ENCODE measurements at places on chromosomes 4 and X.

GRCh38 chrX:121356850-121357171 is 309.4 kb downstream of the GLUD2 start:
- DNase-seq = no peak

- no peak for DNase-seq
Measured at GRCh38 chr4:111618908-111619307, 526.3 kb upstream of the FAM241A start.

DNA sequence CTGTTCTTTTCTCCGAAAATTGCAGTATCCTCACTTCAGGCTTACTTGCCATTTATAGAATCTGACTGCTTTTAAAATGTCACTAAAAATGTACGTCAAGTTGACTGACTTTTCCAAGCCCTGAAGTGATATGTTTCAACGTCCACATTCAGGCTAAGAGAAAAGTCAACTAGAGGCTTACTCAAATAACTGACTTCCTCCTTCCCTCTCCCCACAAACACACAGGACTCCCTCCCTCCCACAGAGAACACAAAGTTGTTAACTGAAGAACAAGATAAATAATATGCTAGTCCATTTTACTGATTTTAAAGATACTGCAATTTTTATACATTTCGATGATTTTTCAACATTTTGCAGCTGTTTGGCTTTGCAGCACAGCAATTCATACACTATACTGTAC is 13.8 kb upstream of the CDKL2 start:
- no peak for DNase-seq

DNA sequence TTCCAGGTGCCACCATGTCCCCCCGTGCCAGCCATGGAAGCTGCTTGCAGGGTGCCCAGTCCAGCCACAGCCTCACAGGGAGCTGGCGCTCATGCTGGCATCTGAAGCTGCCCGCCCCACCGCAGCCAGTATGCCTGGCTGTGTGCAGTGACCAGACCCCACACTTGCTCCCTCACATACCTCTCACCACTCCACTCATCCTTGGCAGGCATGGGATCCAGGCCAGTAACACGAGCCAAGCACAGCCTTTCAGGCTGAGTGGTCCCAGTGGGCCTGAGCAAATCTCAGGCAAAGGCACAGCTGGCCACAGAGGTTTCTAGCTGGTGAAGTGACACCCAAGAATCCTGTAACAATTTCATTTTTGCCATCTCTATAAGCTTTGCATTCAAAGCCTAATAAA is 48.4 kb upstream of the SEC24B start:
- DNase-seq = no peak

- no peak for DNase-seq
Measured at GRCh38 chr4:107863850-107864371, 39.2 kb downstream of the SGMS2 start.

GRCh38 chr4:113537628-113538027 is 223.9 kb downstream of the CAMK2D start:
- DNase-seq = no peak

- no peak for DNase-seq
Measured at GRCh38 chr4:88734403-88734949, 36.8 kb upstream of the NAP1L5 start.

- DNase-seq = no peak
Measured at GRCh38 chr4:108001540-108002135, 11.9 kb downstream of the HADH start.

GRCh38 chrX:14235004-14235403 is 205.3 kb upstream of the GEMIN8 start:
- DNase-seq = no peak

- DNase-seq = no peak
Measured at GRCh38 chrX:38939067-38939466, 137.8 kb downstream of the MID1IP1 start.

- no peak for DNase-seq
Measured at GRCh38 chrX:17656035-17656418, 81.3 kb upstream of the SCML1 start.

DNA sequence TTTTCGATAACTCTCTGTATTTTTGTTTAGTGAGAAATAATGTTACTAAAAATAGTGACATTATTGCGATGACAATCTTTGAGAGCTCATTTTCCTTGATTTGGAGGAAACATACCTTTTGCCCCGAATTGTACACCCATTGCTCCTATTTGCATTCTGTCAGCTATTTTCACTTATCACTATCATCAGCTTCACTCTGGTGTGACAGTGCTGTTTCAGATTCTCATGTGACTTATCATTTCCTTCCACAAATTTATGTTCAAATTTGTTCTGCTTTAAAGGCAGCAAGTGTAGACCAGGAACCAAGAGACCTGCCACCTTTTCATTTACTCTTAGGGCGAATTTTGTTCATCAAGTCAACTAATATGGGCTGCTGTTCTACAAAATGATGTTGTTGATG is 179.4 kb downstream of the RBM46 start:
- no peak for DNase-seq

GRCh38 chrX:85004255-85004654 is 578 bp downstream of the APOOL start:
- no peak for DNase-seq

- no peak for DNase-seq
Measured at GRCh38 chr4:42653626-42654560, 3.0 kb downstream of the ATP8A1 start.

- no peak for DNase-seq
Measured at GRCh38 chrX:68829582-68830418, 979 bp downstream of the EFNB1 start.

DNA sequence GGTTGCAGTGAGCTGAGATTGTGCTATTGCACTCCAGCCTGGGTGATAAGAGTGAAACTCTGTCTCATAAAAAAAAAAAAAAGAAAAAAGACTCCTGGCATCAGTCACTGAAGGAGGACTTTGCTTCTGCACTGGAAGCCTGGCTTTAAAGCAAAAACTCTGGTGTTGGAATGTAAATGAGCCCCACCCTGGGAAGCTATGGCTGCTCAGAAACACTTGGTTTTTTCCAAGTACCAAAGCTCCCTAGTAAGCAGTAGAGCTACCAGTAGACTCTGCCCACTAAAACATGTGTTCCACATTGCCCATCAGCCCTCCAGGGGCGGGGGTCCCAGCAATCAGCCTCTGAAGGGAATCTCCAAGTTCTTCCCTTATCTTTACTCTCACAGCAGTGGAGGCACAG is 154.4 kb downstream of the SHROOM3 start:
- DNase-seq = no peak

- no peak for DNase-seq
Measured at GRCh38 chr4:3347871-3348270, 55.0 kb downstream of the RGS12 start.

DNA sequence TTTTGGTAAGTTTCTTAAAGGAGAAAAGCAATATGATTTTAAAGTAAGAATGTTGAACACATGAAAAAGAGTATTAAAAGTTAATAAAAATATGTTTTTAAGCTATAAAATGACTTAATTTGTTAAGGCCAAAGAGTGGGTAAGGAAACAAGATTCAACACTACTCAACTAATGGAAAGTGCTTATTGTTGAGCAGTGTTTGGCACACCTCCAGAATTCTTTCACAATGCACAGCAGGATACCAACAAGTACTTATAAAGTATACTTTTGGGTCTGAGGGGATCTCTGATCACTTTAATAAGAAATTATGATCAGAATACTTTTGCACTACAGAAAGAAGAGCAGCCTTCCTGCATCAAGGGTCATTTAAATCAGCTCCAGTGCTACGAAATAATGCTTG is 5.9 kb downstream of the LAMP2 start:
- no peak for DNase-seq

- no peak for DNase-seq
Measured at GRCh38 chrX:34586346-34586911, 70.7 kb downstream of the TMEM47 start.

DNA sequence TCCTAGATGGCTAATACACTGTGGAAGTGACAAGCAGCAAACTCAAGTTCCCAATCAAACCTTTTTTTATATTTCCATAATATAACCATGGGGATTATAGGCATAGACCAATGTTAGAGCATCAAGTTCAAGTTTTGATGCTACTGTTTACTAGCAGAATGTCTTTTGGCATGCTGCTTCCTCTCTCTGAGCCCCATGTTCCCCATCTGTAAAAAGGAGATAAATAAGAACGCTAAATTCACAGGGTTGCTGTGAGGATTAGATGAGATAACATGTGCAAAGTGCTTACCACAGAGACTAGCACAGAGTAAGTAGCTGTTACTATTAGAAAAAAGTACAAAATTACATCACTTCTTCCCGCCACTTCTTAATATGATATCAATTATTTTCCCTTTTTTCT is 18.0 kb downstream of the MBNL3 start:
- no peak for DNase-seq

DNA sequence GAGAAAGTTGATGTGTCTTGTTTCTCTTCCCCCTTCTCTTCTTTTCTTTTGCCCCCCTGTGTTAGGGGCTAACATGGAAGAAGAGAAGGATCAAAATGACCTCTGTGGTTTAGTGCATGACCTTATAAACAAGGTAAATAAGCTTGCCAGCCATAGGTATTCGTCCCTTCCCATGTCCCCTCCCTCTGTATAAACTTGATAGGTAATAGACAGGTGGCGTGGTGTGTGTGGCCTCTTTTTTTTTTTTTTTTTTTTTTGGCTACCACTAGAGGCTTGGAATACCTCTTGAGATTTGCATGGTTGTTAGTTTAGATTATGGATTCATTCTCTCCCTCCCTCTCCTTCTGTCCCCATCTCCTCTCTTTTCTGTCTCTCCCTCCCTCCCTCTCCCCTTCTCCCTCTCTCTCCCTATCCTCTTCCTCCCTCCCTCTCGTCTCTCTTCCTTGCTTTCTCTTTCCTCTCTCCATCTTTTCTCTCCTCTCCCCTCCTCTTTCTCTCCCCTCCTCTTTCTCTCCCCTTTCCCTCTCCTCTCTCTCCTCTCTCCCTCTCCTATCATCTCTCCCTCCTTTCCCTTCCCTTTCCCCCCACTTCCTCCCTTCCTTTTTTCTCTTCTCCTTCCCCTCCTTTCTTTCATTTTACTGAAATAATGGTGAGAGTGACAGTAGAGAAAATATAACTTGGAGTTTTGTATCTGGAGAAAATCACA is 134.4 kb downstream of the AFF1 start:
- no peak for DNase-seq

- DNase-seq = no peak
Measured at GRCh38 chrX:148771440-148771839, 271.0 kb downstream of the AFF2 start.

- no peak for DNase-seq
Measured at GRCh38 chr4:129064717-129065116, 28.6 kb downstream of the SCLT1 start.

- no peak for DNase-seq
Measured at GRCh38 chr4:133464311-133464710, 315.2 kb downstream of the PCDH10 start.

GRCh38 chr4:78601013-78601412 is 49.4 kb downstream of the ANXA3 start:
- DNase-seq = no peak

DNA sequence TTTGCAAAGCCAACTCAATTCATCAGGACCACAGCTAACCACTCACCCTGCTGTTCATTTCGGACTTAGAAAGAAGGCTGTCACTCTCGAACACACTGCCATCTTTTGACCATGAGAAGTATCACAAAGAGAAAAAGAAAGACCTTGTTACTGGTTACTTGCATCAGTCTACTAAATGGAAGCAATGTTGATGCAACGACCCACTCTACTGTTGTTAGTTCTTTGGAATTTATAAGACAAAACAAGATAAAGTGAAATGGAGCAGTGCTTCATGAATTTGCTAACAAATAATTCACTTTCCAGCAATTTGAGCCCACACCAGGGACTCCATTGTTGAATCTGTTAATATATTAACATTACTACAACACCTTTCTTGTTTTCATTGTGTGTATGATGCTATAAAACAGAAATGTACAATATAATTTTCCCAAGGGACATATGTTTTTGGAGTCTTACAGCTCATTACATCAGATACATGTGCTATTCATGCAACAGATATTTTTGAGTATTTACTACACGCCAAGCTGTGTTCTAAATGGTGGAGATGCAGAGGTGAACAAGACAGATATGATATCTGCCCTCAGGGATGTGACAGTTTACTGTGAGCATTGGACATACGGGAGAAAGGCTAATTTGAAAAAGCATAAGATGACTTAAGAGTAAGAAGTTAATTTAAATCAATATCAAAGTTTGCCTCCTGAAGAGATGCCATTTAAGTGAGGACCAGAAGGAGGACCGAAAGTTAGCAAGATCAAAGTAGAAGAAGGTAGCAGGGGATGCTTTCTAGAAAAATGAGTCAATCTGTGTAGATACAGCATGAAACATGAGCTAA is 87.2 kb downstream of the AREG start:
- no peak for DNase-seq

DNA sequence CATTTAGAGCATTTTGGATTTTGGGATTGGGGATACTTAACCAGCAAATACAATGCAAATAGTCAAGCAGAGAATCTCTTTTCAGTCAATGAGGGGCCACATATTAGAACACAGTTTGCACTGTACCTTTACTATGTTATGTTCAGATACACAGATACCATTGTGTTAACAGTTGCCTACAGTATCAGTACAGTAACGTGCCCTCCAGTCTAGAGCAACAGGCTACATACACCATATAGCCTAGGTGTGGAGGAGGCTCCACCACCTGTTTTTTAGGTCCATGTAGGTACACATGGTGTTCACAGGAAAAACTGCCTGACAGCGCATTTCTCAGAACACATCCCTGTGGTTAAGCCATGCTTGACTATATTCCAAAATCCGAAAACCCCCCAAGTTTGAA is 9.1 kb downstream of the GRPEL1 start:
- no peak for DNase-seq

DNA sequence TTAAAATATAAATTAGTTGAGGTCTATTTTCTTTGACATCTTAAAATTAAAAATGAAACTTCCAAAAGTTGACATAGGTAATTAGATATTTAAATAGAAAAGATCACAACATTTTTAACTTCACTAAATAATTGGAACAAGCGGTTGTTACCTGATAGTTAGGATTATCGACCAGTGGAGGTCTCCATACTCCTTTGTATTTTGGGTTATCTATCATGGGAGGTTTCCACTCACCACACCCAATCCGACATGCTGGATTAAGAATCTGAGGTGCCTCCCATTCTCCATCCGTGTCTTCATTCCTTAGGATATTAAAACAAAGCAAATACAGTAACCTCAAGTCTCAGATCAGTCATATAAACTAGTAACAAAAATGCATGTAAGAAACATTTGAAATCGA is 22.2 kb downstream of the SCOC start:
- no peak for DNase-seq

DNA sequence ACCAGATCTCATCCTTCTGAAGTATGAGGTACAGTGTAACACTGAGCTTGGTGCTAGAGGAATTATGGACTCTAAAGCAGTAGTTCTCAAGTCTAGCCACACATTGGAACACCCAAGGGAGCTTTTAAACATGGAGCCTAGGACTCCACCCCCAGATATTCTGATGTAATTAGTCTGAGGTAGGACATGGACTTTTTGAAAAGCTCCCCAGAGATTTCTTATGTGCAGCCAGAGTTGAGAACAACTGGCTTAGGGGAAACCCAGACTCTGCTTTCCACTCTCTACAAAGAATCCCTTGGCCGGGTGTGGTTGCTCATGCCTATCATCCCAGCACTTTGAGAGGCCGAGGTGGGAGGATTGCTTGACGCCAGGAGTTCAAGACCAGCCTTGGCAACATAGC is 11.6 kb upstream of the GDPD2 start:
- DNase-seq = no peak

GRCh38 chr4:8679032-8679431 is 86.5 kb downstream of the CPZ start:
- no peak for DNase-seq
